ENCODE measurements at places on chromosomes 3 and 15.

GRCh38 chr3:177536873-177537272 lies 339.6 kb upstream of the TBL1XR1 start:
- DNase-seq, result no peak

- no peak for DNase-seq
Measured at GRCh38 chr3:158602227-158602626, 31.2 kb downstream of the MLF1 start.

GRCh38 chr15:40891810-40892446 lies 2.3 kb upstream of the VPS18 start:
- DNase-seq, result peak; percentile 22

GRCh38 chr3:182710557-182711157 lies 82.6 kb upstream of the ATP11B start:
- peak; percentile 20 for DNase-seq

DNA sequence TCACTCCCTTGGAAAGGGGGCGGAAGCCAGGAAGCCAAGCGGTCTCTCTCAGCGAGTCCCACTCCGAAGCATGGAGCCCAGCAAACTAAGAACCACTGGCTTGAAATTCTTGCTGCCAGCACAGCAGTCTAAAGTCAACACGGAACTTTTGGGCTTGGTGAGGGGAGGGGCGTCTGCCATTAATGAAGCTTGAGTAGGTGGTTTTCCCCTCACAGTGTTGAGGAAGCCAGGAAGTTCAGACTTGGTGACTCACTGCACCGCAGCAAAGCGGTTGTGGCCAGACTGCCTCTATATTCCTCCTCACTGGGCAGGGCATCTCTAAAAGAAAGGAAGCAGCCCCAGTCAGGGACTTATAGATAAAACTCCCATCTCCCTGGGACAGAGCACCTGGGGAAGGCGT lies 665.4 kb upstream of the CBLB start:
- DNase-seq, result peak; percentile 86

DNA sequence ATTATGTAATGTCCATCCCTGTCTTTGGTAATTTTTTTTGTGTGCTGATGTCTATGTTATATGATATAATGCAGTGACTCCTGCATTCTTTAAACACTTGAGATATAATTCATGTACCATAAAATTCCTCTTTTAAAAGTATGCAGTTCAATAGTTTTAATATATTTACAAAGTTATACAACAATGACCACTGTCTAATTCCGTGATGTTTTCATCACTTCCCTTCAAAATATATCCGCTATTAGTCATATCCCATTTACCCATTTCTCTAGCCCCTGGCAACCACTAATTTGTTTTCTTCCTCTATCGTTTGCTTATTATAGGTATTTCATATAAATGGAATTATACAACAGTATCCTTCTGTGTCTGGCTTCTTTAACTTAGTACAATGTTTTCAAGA lies 64.9 kb upstream of the SUCLG2 start:
- DNase-seq, result no peak

- DNase-seq, result no peak
Measured at GRCh38 chr15:101378171-101378755, 83.2 kb upstream of the SNRPA1 start.

DNA sequence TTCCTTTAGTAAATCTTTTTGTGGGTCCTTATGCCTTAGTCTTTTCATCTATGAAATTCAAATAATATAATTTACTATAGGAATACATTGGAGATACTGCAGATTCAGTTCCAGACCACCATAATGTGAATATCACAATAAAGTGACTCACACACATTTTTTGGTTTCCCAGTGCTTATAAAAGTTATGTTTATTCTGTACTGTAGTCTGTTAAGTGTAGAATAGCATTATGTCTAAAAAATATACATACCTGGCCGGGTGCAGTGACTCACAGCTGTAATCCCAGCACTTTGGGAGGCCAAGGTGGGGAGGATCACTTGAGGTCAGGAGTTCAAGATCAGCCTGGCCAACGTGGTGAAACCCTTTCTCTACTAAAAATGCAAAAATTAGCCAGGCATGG lies 53.9 kb upstream of the PAQR5 start:
- DNase-seq, result no peak

DNA sequence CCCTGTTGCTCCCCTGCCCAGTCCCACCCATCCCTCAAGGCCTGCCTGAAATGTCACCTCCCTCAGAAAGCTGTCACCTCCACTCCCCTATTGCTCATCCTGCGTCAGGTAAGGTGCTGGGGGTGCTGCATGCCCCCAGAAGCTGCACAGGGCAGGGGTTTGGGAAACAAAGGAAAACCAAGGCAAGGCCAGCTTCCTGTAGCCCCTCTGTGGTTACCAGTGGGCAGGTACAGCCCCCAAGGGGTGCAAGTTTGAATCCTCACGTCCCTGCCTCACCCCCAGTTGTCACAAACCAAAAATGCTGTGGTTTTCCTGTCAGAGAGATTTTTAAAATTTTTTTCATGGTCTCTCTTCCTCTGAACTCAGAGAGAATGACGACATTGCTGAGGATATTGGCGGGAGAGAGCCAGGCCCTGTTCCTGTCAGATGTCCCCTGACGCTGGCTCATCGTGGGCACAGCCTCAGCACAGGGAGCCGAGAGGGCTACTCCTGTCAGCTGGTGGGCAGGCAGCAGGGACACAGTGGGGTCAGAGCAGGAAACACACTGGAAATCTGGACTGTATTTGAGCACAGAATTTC lies 27.0 kb downstream of the PSTPIP1 start:
- peak; percentile 59 for DNase-seq

All from RCC 7860 (cell line).